ENCODE measurements at places on chromosomes 7 and 10.

DNA sequence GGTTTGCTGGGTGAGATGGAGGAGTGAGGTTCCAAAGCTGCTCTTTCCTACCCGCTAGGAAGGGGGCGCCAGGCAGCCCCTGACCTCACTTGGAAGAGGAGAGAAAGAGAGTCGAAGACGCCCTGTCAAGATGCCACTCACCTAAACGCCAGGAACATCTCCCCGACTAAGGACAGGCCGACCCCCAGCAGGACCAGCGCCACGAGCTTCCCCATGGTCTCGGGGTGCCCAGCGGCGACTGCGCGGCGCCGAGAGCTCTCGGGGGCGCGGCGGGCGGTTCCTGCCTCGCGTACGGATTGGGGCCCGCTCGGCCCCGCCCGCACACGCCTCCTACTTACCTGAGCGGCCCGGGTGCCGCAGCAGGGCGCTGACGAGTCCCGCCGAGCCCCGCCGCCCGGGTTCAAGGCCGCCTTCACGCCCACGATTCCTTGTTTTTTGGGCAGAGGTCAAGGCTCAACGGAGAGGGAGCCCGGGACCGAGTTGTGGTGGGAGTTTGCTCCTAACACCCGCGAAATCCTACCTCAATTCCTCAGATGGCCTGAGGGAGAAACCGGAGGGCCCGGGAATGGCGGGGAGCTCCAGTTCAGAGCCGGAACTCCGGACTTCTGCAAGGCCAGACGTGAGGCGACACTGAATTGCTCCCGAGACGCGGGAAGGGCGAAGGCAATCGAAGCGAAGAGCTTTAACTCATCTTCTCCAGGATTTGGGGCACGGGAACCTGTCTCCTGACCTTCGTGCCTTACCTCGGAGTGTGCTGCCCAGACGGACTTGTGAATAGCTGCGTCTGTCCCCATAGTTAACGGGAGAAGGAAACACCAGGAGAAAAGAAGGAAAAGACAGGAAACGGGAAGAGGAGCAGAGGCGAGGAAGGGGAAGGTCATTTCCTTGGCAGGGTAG is at the start of gene PON3:
Gene PON3 (minus strand): TSS at position 240 of the 897 bp plus-strand sequence. CDS start 25 bp downstream, at position 215.
- peaks cover 40% of the 10 kb centered on the region for H3K27me3 ChIP-seq
- peaks cover 9% of the 10 kb centered on the region for H3K4me1 ChIP-seq
- peak within 1 kb of the TSS; percentile 56 for H3K4me3 ChIP-seq
- peak; percentile 16 for DNase-seq
- H3K36me3 ChIP-seq: no peaks in the 10 kb centered on the region
- H3K27ac ChIP-seq: no peak within 1 kb of the TSS

DNA sequence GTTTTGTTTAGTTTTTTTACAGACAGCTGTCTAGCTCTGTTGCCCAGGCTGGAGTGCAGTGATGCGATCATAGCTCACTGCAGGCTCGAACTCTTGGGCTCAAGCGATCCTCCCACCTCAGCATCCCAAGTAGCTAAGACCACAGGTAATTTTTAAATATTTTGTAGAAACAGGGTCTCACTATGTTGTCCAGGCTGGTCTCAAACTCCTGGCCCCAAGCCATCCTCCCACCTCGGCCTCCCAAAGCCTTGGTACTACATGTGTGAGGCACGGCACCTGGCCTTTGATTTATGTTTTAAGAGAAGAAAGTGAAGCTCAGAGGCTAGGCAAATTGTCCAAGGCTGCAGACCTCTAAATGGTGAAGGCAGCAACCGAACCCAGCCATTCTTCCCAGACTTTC is 98.6 kb upstream of the SVIL start:
- no peak overlapping the region for H3K4me3 ChIP-seq
- no peak overlapping the region for H3K27ac ChIP-seq
- peaks cover 25% of the 10 kb centered on the region for H3K27me3 ChIP-seq
- peaks cover 14% of the 10 kb centered on the region for H3K4me1 ChIP-seq
- DNase-seq: no peak

GRCh38 chr7:956031-956430 is 1.6 kb upstream of the ADAP1 start:
- no peak overlapping the region for H3K27ac ChIP-seq
- peaks cover 6% of the 10 kb centered on the region for H3K4me1 ChIP-seq
- peaks cover 10% of the 10 kb centered on the region for H3K27me3 ChIP-seq
- no peak for DNase-seq
- no peaks in the 10 kb centered on the region for H3K36me3 ChIP-seq

GRCh38 chr7:157255201-157255606 is 81.6 kb upstream of the DNAJB6 start:
- no peak overlapping the region for H3K4me3 ChIP-seq
- no peak for DNase-seq
- H3K27ac ChIP-seq: no peak overlapping the region
- no peaks in the 10 kb centered on the region for H3K27me3 ChIP-seq
- H3K4me1 ChIP-seq: peaks cover 2% of the 10 kb centered on the region
- peaks cover 63% of the 10 kb centered on the region for H3K36me3 ChIP-seq

GRCh38 chr10:84097787-84098353 is 41.4 kb upstream of the GHITM start:
- H3K4me1 ChIP-seq: no peaks in the 10 kb centered on the region
- no peak overlapping the region for H3K27ac ChIP-seq
- no peaks in the 10 kb centered on the region for H3K27me3 ChIP-seq
- DNase-seq: no peak
- H3K4me3 ChIP-seq: no peak overlapping the region

DNA sequence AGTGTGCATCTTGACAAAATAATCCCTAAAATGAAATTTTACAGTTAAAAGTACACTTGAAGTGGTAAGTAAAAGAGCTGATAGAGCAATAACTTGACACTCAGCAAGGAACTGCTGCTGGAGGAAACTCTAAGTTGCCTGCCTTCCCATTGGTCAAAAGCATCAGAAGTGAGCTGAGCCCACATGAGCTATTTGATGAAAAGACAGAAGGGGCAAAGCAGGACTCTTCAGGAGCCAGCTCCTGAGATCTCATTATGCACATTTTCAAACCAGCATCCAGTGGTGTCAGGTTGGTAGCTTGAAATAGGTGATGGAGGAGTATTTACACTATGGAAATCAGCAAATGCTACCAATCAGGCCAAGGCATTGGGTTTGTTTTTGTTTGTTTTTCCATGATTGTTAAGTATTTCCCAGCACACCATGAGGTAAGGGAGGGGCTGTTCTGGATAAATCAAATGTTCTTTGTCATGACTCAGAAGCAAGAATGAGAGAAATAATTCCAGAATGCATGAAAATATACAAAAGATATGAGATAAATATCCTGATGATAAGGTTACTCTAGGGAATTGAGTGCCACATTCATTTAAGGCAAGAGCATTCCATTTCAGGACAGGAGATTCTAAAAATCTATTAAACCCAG is 316.6 kb downstream of the SNX13 start:
- no peaks in the 10 kb centered on the region for H3K4me1 ChIP-seq
- no peak for DNase-seq
- no peak overlapping the region for H3K4me3 ChIP-seq
- no peaks in the 10 kb centered on the region for H3K36me3 ChIP-seq
- H3K27me3 ChIP-seq: no peaks in the 10 kb centered on the region

DNA sequence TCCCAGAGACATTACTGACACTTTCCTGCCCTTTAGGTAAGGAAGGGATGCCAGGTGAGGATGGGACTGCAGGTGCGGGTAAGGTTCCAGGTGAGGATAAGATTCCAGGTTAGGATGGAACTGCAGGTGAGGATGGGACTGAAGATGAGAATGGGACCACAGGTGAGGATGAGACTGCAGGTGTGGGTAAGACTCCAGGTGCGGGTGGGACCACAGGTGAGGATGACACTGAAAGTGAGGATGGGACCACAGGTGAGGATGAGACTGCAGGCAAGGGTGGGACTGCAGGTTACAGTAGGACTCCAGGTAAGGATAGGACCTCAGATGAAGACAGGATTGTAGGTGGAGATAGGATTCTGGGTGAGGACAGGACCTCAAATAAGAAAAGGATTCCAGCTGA is 322.3 kb downstream of the WDR37 start:
- no peak for DNase-seq
- no peaks in the 10 kb centered on the region for H3K4me1 ChIP-seq
- no peaks in the 10 kb centered on the region for H3K36me3 ChIP-seq
- peaks cover 29% of the 10 kb centered on the region for H3K27me3 ChIP-seq

All from activated B cell treated with CpG ODN at 0.5 μM for 24 hours (primary cell).